ENCODE measurements at places on chromosomes 12 and 14. TPM values are rescaled to one million over a fixed set of nuclear protein-coding genes. Genes with fewer than 3 reads are reported as not detected.
A peak's percentile ranks its signal among the peaks of the same experiment; 100 is the strongest.

Gene SCNN1A
- 0.50 TPM for total RNA-seq

GRCh38 chr12:12519354-12519998 is 43.2 kb downstream of the DUSP16 start:
- DNase-seq: no peak

GRCh38 chr12:132490422-132491137 is 629 bp downstream of the FBRSL1 start:
- peak; percentile 49 for DNase-seq

GRCh38 chr14:54369343-54369742 is 27.5 kb upstream of the CDKN3 start:
- DNase-seq: no peak

Measured in CD8-positive, alpha-beta T cell (primary cell).